Left ventricle myocardium superior (tissue), 1 donor: ENCODE measurements at places on chromosomes 6 and 20.
A peak's percentile ranks its signal among the peaks of the same experiment; 100 is the strongest.

DNA sequence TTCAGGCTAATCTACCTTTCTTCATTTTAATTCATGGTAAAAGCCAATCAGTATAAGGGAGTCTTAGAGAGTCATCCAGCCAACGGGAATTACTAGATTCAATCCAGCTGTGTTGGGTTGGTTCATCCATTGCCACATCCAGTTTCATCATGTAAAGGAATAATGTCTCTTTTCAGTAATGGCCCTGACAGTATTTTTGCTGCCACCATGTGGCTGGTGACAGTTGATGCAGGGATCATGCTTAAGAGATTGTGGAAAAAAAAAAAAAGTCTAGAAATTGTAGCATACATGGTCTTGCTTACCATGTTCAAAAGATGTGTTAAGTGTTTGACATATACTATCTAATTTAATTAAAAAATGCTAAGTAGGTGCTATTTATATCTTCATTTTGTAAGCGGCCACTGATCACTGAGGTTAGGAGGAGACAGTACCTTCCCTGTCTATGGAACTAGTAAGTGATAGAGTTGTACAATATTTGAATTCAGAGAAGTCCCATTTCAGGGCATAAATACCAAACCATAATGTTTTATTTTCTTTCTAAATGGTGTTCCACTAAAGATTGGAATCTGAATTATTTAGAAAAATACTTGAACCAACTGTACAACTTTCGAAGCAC, 135.9 kb downstream of the KHDRBS2 start:
- no peak for DNase-seq

DNA sequence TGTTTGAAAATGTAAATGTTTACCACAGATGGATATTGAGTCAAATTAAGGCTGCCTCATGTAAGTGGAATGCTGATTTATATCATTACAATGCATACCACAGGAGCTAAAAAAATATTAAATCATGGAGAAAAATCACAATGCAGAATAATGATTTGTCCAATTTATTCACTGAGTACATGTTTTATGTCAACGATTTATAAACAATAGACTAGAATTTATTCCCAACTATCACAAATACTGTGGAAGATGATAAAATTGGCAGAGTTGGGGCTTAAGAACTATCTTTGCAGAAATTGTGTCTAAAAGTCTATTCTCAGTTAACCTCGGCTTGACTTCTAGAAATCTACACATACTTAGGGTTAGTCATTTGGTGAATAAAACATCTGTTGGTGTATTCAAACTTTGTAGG, 472.1 kb upstream of the MARCKS start:
- no peak for DNase-seq

DNA sequence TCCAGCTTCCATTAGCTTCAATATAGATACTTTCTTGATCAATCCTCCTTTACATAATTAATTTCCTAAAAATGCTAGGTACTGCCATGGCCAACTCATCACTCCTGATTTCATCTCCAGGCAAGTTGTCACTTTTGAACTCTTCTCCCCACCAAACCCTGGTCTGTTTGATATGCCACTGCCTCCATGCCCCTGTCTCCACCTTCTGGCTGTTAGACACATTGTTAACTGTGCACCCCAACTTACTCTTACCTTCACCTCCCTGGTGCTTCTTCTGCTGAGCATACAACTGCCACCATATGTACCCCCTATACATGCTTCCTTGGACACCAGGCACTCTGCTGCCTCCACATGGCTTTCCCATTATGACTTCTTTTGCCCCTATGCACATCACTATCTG, 21.9 kb upstream of the AIG1 start:
- DNase-seq: no peak

- DNase-seq: peak; percentile 75
Measured at GRCh38 chr6:41066867-41067304, 5.3 kb downstream of the OARD1 start.

- no peak for DNase-seq
Measured at GRCh38 chr6:2899596-2899995, 3.5 kb downstream of the SERPINB9 start.

GRCh38 chr20:6045566-6045965, 8.3 kb downstream of the LRRN4 start:
- no peak for DNase-seq

- DNase-seq: no peak
Measured at GRCh38 chr20:40493549-40493948, 195.5 kb downstream of the MAFB start.

GRCh38 chr6:13044390-13044789, 283.9 kb downstream of the TBC1D7 start:
- DNase-seq: no peak

- DNase-seq: peak; percentile 54
Measured at GRCh38 chr6:32047084-32047478, 8.9 kb downstream of the CYP21A2 start.

- no peak for DNase-seq
Measured at GRCh38 chr6:100633096-100633777, 168.5 kb upstream of the SIM1 start.

GRCh38 chr20:4176187-4176586, 160.8 kb upstream of the RNF24 start:
- DNase-seq: no peak
